ENCODE measurements at places on chromosomes 5 and 9.

- DNase-seq, result no peak
These were observed 301.3 kb downstream of the CSNK1G3 start for GRCh38 chr5:123813264-123813663.

GRCh38 chr5:143051244-143052058 lies 281.3 kb downstream of the ARHGAP26 start:
- no peak for DNase-seq

DNA sequence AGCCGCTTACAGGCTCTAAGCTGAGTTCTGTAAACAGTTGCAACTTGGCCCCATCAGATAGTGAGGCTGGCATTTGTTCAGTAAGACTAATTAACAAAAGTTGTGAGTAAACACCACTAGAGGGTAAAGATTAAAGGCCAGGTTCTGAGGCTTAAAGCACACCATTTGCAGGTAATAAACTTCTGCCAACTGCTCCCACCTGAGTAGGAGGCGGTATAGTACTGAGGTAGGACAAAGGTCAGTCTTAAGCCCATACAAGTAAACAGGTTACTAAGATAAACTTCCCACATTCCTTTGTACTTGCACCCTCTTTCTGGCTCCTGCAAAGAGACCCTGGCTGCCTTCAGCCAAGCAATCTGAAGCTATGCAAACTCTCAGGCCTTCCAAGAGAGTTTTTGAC lies 419.6 kb downstream of the DNAH5 start:
- no peak for DNase-seq

GRCh38 chr5:102154291-102154690 lies 141.8 kb downstream of the SLCO4C1 start:
- no peak for DNase-seq

GRCh38 chr5:9903801-9904200 lies 273.6 kb upstream of the TAS2R1 start:
- DNase-seq, result no peak

- DNase-seq, result peak; percentile 87
These were observed 170.5 kb downstream of the NDUFS4 start for GRCh38 chr5:53730943-53731342.

- DNase-seq, result no peak
These were observed 50.9 kb downstream of the ANXA2R start for GRCh38 chr5:42989190-42989589.

- no peak for DNase-seq
These were observed 7.9 kb upstream of the RFESD start for GRCh38 chr5:95638632-95639031.

- no peak for DNase-seq
These were observed 66.7 kb downstream of the OLFM1 start for GRCh38 chr9:135154050-135154615.

- no peak for DNase-seq
These were observed 17.9 kb downstream of the CRB2 start for GRCh38 chr9:123373946-123374345.

- DNase-seq, result no peak
These were observed 56.5 kb downstream of the ANKRD33B start for GRCh38 chr5:10620346-10620745.

- DNase-seq, result no peak
These were observed 44.3 kb downstream of the HABP4 start for GRCh38 chr9:96494215-96494800.

- no peak for DNase-seq
These were observed 1203.2 kb downstream of the CDH12 start for GRCh38 chr5:21649969-21650368.

DNA sequence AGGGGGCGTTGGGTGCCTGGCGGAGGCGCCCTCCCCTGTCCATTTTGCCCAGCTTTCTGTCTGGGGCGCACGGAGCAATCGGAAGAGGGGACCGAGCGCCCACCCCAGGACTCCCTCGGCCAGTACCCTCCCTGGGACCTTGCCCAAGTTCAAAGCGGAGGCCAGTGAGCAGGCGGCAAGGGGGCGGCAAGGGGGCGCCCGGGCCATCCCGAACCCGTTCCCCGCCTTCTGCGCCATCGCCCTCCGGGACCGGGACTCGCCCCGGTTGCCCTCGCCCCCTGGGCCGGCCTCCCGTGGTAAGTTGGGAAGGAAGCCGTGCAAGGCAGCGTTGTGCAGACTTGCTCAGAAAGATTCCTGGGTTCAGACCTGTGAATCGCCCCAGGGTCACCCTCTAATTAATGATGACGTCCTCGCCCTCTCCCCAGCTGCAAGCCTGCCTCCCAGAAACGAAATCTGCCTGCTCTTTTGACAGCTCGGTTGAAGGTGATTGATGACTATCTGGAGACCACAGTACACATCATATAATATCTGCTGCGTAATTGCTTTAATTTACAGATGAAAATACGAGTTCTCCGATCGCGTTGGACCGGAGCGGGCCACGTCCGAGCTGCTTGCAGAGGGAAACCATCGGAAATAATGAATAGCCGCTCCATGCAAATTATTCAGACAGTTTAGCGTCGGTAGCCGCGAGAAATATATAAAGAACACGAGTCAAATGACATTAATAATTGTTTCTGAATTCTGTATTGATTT lies 1.4 kb upstream of the IRX4 start:
- no peak for DNase-seq

DNA sequence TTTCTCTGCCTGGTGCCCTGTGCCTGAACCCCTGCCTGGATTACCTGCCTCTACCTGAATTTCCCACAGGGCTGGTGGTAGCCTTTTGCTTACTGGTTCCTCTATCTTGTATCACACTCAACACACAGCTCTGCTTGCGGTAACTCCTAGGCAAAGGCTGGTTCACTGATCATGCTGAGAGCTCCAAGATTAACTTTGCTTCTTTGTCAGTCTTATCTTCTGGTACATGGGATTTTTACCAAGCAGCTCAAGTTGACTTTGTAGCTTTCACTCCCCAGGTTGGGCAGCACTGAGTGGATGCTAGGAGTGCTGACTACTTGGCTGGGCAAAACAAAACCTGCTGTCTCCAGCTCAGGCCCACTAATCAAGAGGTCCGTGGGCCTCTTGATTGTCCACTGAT lies 145.9 kb upstream of the GLRA1 start:
- no peak for DNase-seq

- DNase-seq, result no peak
These were observed 1252.6 kb upstream of the NUDT12 start for GRCh38 chr5:104815212-104815611.

GRCh38 chr9:20033511-20033910 lies 244.7 kb upstream of the SLC24A2 start:
- no peak for DNase-seq

DNA sequence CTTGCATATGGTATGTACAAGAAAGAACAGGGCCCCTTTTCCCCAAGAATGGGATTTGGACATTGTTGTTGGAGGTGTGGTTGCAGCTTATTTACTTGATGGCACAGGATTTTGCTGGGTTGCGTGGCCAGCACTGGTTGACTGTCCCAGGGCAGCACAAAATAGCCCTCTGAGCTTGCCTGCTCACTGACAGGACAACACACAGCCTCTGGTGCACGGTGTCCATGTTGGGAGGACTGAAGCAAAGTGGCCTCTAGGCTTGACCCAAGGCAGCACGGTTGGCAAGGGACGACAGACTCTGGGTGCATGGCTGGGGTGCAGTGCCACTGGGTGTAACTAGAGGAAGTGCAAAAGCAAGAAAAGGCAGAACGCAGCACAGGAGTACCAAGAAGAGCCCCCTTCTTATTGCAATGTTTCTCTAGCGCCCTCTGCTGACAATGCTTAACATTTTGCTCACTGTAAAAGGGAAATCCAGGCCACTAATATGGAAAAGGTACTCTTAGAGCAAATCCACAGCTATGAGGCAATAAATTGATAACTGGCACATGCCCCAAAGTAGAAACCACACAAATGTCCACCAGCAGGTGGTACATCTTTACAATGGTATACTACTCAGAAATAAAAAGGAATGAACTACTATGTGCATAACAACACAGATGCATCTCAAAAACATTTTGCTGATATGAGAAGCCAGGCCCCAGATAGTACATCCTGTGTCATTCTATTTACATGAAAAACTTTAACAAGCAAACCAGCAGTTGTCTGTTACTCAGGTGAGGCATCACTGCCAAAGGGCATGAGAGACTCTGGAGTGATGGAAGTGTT lies 47.4 kb upstream of the BARX1 start:
- no peak for DNase-seq

- peak; percentile 37 for DNase-seq
These were observed 24.6 kb upstream of the IFNK start for GRCh38 chr9:27499451-27499850.

DNA sequence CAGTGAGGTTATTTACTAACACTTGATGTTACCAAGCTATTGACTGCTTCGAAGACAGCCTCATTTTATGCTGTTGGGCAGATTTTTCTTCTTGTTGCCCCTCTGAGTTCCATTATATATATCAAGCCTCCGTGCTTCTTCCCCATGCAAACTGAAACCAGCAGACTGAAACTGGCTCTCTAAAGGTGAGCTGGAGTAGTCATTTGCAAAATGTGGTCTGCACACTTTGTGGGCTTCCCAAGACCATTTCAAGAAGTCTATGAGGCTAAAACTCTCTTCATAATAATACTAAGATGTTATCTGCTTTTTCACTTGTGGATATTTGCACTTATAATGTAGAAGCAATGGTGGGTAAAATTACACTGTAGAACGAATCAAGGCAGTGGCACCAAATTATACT lies 13.9 kb downstream of the SLC36A1 start:
- no peak for DNase-seq

DNA sequence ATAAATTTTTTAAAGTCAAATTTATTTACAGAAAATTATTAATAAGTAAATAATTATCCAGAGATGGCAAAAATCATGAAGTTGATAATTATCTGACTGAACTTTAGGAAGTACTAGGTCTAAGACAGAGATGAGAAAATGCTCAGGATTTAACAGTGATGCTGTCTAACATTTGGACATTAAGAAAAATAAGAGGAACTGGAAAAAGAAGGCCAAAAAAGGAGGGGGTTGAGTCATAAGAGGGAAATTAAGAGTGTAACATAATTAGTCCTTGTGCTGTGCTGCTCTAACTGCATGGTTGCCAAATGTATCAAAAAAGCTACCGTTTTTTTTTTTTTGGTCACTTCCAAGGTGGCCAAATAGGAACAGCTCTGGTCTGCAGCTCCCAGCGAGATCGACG lies 35.4 kb upstream of the TUT7 start:
- no peak for DNase-seq

GRCh38 chr5:32004404-32004803 lies 169.7 kb downstream of the GOLPH3 start:
- DNase-seq, result no peak

GRCh38 chr9:136944212-136944518 lies 373 bp downstream of the FBXW5 start:
- no peak for DNase-seq

- no peak for DNase-seq
These were observed 1.8 kb upstream of the WDR31 start for GRCh38 chr9:113341712-113342410.

DNA sequence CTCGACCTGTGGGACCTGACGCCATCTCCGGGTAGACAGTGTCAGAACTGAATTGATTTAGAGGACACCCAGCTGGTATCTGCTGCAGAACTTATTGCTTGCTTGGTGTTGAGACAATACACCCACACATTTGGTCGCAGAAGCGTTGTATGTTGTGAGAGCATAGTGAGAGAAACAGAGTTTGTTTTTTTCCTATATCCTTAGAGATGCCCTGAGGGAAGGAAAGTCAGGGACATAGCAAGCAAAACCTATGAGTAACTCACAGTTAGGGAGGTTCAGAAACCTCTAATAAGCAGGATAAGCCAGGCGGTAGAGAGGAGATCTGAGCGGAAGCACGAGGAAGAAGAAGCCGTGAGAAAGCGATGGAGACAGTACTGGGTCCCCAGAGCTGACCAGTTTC lies 59.8 kb downstream of the PTCD2 start:
- no peak for DNase-seq

DNA sequence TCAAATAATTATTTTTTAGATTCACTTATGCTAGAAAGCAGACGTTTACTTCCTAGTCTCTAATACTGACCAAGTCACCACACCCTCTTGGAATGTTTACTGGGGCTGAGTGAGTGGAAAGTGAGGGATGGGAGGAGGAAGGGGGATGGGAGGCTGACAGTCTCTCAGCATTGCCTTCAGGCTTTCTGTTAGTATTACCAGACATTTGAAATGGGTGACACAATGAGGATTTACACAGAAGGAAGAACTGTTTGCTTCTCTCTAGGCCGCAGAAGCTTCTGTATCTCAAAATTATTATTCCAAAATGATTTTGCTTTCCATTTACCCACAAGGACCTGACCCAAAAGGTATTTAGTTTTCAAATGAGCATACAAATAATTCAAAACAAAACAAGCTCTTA lies 232.8 kb upstream of the ZNF608 start:
- no peak for DNase-seq

DNA sequence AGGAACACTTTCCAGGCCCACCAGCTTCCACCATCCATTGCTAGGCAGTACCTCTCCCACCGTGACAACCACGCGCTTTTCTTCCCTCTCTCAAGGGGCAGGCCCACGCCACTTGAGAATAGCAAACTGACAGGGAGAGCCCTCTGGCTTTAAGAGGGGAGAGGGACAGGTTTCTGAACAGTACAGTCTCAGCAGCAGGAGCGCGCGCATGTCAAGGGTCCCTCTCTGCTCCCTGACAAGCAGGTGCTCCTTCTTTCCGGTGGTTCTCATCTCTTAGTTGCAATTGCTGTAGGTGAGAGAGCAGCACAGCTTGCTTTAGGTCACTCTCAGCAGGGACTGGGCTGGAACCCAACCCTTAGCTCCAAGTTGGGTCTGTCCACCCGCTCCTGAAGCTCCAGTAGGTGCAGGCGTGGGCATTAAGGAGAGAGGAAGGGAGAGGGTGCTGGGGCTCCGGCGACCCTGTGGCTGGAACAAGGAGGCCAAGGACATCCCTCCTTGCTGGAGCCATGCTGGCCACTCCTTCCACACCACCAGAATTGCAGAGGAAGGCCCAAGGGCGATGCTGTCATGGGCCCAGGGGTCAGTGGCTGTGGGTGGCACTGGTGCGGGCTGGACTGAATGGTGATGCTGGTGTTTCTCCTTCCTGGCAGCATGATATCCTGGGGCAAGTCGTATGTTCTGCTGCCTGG lies 9.0 kb upstream of the PHF2 start:
- DNase-seq, result no peak

- DNase-seq, result no peak
These were observed 83.3 kb upstream of the ZBTB43 start for GRCh38 chr9:126721564-126721981.

- no peak for DNase-seq
These were observed 15.1 kb upstream of the OXCT1 start for GRCh38 chr5:41885286-41885685.

- no peak for DNase-seq
These were observed 11.7 kb upstream of the IFNA5 start for GRCh38 chr9:21316860-21317259.

GRCh38 chr5:71996789-71997188 lies 110.5 kb upstream of the MAP1B start:
- DNase-seq, result no peak

GRCh38 chr5:139765409-139766217 lies 30.0 kb upstream of the PSD2 start:
- DNase-seq, result no peak

GRCh38 chr9:123684393-123685149 lies 245.4 kb downstream of the DENND1A start:
- no peak for DNase-seq

DNA sequence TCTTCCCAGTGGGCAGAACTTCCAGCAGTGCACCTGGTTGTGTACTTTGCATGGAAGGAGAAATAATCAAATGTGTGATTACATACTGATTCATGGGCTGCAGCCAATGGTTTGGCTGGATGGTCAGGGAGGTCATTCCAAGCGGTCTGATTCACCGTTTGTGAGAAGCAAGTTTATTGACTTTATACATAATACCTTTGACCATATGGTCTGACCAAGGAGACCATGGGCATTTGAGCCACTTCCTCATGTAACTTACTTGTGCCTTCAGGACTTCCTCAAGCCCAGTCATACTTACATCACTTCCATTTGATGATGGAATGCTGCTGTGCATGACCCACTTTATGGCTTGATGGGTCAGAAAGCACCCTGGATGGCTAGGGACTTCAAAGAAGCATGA lies 41.1 kb downstream of the DAP start:
- peak; percentile 69 for DNase-seq
